ENCODE measurements at places on chromosomes 5 and 9.

- DNase-seq: peak; percentile 34
These were observed 118.4 kb upstream of the MAP3K1 start for GRCh38 chr5:56696900-56697299.

- no peak for DNase-seq
These were observed 19.1 kb downstream of the ACSL6 start for GRCh38 chr5:131992370-131992769.

- no peak for DNase-seq
These were observed 23.5 kb downstream of the DAB2IP start for GRCh38 chr9:121674952-121675351.

- DNase-seq: no peak
These were observed 305.9 kb downstream of the SLIT3 start for GRCh38 chr5:168995024-168995423.

- no peak for DNase-seq
These were observed 81.2 kb downstream of the ARSB start for GRCh38 chr5:78903861-78904260.

DNA sequence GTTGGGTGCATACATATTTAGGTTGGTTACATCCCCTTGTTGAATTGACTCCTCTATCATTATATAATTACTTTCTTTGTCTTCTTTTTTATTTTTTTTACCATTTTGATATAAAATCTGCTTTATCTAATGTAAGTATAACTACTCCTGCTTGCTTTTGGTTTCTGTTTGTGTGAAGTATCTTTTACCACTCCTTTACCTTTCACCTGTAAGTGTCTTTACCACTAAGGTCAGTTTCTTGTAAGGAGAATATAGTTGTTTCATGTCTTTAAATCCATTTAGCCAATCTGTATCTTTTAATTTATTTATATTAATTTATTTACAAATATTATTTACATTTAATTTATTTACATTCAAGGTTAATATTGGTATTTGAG lies 33.0 kb downstream of the INSL4 start:
- DNase-seq: no peak

DNA sequence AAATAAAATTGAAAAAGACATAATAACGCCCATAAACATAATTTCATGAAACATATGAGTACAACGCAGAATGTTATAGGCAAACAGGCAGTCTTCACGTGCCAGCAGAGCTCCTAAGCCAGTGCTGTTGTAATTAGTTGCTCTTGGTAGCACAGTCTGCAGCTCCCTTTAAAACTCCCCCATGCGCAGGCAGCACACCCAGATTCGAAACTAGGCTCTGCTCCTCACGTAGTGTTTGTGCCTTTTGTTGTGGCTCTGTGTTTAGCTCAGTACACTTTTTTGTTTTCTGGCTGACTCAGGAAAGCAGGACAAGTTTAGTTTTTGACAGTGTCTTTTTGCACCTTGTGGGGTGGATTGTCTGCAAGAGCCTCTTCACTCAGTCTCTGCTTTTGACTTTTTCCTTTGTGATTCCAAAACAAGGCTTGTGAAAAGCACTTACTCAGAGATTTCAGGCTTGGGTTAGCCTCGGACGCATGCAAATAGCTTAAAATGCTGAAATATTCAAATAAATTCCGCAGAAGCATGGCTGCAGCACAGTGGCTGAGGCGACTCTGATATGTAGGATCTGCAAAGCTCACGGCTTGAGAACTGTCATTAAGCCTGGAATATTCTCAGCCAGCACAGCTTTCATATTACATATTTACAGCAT lies 113.6 kb downstream of the IRX1 start:
- no peak for DNase-seq

GRCh38 chr5:16809395-16810207 lies 126.5 kb downstream of the MYO10 start:
- no peak for DNase-seq

DNA sequence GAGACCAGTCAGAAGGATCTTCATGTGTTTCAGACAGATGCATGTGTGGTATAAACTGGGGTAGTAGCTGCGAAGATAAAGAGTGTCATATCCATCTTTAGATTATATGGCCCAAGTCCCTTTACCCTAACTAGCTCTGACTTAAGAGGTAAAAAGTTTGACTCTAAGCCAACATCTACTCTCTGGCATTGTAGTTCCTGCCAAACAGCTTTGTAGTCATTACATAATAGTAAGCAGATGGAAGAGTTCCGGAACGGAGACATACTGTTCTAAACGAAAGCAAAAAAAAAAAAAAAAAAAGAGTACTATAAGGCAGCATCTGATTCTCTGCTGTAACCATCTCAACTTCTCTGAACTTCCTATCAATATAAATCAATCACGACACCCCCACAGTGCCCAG lies 48.8 kb downstream of the CEMIP2 start:
- DNase-seq: no peak

DNA sequence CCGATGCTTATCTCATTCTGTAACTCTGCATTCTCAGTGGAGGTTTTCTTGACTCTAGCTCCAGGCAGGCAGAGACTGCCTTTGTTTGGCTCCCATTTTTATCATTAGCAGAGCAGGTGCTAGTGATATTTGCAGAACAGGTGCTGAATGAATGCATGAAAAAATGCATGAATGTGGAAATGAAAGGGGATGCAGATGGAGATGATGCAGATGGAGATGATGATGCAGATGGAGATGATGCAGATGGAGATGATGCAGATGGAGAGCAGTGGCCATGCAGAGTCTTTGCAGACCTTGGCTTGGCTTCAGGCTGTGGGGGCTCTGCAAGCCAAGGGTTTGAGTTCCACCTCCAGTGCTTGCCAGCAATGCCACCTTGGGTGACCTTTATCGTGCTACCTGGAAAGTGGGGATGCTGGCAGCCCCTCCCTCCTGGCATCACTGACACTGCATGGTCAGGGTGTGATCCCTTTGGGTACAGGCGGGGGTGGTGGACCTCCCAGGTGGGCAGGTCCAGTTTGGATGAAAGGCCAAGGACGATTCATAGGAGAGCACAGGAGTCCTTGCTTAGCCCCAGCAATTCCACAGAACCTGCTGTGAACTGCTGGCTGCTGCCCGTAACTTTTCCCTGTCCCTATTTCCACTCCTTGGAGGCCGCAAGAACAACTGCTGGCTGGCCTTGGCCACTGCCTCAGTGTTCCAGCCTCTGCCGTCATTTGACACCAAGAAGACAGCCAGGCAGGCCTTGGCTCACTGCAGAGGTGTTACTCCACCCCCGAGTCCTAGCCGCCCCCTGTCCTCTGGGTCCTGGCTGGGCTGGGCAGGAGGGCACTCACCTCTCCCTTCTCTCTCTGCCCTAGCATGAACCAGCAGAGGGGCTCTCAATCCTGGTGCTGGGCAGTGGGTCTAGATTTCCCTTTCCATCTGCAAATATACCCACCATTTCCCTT lies 33.0 kb downstream of the ERGIC1 start:
- DNase-seq: no peak

DNA sequence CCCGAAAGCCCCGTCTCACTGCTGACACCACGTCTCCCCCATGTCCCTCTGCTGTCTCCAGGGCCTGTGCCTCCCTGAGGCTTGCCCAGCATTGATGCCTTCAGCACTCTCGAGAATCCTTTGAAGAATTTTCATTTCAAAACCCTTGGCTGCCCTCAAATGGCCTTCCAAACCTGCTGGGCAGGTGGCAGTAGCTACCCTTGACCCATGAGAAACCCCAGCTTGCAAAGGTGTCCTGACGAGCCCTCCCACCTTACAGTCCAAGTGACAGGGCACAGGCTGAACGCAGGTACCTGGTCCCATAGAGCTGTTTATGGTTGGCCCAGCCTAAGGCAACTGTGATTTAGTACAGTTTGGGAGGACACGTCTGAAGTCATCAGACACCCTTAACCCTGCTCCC lies 97.2 kb upstream of the SPIN1 start:
- no peak for DNase-seq

- DNase-seq: no peak
These were observed 430.3 kb downstream of the ARHGEF28 start for GRCh38 chr5:74056107-74056788.

DNA sequence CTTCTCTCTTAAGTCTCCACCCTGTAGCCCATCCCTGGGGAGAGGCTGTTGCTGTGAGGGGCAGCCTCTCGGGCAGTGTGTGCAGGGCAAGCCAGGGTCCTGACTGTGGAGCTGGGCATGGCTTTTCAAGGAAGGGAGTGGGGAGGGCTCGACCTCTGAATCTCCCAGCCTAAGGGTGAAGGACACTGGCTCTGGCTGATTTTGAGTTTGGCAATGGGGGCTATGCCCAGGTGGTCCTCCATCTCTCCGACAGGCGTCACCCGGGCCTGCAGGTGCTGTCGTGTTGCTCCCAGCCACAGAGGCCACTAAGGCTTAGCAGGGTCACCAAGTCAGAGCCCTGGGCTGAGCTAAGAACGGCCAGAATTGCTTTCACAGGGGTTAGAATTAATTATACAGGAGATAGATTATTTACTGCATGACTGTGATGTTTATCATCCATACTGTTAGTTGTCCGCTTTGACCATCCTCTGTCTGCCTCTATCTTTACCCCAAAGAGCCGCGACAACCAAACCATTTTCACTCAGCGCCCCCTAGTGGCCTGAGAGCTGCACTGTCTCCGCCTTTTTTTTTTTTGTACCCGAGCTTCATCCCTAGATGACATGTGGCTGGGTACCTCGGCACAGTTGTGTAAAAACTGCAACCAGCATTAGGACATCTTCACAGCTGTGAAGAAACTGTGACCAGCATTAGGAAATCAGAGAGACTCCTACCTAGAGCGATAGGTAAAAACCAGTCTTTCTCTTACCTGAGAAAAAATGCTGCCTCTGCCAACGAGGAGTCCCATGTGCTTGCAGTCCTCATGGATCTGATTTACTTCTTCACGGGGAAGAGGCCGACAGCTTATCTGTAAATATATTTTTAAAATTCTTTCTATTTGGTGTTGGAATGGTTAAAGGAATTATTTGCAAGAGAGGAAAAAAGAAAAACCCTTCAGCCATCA lies 44.5 kb downstream of the AGXT2 start:
- no peak for DNase-seq

GRCh38 chr9:121075251-121076036 lies 689 bp downstream of the CNTRL start:
- no peak for DNase-seq

DNA sequence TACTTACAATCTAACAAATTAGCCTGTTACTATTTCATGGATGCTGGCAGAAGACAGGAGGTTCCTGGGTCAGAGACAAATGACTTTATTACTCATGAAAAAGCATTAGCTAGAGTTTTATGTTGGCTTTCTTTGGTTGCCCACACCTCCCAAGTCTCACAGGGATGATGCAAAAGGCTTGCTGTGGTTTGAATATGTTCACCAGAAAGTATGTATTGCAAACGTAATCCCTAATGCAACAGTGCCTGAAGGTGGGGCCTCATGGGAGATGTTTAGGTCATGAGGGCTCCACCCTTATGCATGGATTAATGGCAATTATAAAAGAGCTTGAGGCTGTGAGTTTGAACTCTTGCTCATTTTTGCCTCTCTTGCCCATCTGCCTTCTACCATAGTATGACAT lies 28.5 kb downstream of the DPYSL3 start:
- no peak for DNase-seq

GRCh38 chr9:34717996-34718614 lies 8.2 kb upstream of the CCL21 start:
- DNase-seq: no peak

DNA sequence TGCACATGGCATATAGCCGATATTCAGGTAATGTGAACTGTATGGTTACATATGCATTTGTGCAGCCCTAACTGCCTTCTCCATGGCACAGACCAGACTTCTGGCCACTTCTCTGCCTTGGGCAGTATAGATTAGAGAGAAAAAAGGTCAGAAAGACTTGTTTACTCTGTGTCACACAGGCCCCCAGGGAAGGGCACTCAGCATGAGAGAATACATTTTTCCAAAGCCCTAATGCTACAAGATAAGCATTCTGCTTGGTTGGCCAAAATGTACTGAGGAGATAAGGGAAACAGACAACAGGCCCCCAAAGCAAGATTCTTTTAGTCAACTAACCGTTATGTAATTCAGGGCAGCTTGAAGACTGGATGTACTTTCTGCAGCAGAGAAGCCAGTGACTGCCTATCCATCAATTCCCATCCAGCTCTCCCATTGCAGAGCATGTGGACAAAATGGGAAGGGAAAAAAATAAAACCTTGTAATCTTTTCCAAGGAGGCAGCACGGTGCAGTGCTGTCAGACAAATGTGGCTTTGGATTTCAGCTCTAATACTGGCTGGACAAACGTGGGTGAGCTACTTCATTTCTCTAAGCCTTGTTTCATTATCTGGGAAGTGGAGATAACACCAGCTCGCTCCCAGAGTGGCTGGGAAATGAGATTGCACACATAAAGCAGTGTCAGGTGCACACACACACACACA lies 205.9 kb downstream of the NSG2 start:
- no peak for DNase-seq

- DNase-seq: no peak
These were observed 473.0 kb downstream of the PLK2 start for GRCh38 chr5:57986761-57987341.

GRCh38 chr5:16883176-16883575 lies 52.9 kb downstream of the MYO10 start:
- DNase-seq: no peak

DNA sequence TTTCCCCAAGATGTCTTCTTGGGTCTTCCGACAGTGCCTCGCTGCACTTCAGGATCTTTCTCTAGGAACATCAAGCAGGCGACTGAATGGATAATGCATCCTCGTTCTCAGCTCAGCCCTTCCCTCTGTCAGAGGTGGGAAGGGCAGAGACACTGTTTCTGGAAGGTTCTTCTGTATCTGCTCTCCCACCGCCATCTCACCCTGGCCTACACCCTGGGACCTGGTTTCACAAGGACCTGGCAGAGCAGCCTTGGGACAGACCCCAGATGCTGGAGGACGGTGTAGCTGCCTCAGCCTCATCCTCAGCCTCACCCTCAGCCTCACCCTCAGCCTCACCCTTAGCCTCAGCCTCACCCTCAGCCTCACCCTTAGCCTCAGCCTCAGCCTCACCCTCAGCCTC lies 18.5 kb downstream of the MRPL36 start:
- no peak for DNase-seq

DNA sequence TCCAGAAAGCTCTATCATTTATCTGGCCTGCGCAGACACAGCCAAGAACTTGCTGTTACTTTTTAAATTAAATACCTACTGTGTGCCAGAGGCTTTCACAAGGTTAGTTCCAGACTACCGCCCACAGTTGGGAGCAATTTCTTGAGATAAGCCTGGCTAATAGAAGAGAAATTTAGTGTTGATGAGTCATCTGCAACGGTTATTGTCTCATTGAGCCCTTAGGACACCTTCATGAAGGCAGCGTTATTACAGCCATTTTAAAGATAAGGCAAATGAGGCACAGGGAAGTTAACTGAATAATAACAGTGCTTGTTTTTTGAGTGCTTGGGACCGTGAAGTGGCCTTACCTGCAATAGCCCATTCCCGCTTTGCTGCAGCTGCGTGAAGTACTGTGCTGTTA lies 292.9 kb upstream of the MSX2 start:
- DNase-seq: no peak

GRCh38 chr5:109825450-109825849 lies 135.7 kb downstream of the MAN2A1 start:
- DNase-seq: no peak

- no peak for DNase-seq
These were observed 13.2 kb downstream of the MACIR start for GRCh38 chr5:103271570-103272289.
